ENCODE measurements at places on chromosomes 7 and 10.

GRCh38 chr7:1242256-1242605 is 9.6 kb downstream of the UNCX start:
- no peak for DNase-seq

DNA sequence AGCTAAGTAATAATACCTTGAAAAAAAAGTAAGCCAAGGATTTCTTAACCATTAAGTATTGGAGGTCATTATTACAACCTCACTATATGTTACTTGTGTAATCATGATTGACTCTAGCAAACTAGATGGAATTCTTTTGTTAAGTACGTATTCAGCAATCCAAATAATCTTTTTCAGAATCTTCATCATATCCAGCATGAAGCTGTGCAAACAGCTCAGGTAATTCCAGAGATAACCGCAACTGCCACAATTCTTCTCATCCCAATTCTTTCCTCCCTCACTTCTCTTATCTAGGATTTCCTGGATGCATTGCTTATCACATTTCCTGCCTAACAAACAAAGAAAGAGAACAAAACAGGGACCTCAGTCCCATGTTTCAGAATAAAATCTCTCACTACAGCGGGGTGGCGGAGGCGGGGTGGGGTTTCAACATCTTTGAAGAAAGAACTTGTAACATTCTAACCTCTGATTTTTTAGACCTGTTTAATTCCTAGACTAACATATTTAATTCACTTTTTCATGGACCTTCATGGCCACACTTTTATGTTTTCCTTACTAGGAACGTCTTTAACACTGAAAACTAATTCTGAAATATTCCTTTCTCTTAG is 156.5 kb downstream of the POM121L12 start:
- no peak for DNase-seq

- no peak for DNase-seq
These were observed 129.3 kb upstream of the PHYHIPL start for GRCh38 chr10:59047180-59047579.

- DNase-seq, result no peak
These were observed 22.6 kb downstream of the CYP2C18 start for GRCh38 chr10:94706089-94706488.

DNA sequence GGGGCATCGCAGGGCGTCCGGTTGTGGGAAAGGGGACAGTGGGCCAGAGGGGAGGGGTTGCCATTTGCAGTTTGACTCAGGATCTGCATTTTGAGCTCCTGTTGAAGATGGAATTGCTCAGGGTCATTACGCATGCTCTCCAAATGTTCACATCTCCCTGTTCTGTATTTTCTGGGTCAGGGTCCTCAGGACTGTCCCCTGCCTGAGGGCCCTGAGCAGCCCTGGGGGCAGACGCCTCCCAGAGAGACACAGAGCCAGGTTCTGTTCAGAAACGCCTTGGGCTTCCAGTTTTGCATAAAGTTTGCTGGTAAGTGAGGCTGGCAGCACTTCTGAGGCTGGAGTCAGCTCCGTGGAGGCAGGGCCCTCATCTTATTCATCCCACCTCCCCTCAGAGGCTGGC is 34.1 kb upstream of the NUB1 start:
- no peak for DNase-seq

GRCh38 chr10:71437537-71438092 is 40.9 kb downstream of the CDH23 start:
- no peak for DNase-seq

DNA sequence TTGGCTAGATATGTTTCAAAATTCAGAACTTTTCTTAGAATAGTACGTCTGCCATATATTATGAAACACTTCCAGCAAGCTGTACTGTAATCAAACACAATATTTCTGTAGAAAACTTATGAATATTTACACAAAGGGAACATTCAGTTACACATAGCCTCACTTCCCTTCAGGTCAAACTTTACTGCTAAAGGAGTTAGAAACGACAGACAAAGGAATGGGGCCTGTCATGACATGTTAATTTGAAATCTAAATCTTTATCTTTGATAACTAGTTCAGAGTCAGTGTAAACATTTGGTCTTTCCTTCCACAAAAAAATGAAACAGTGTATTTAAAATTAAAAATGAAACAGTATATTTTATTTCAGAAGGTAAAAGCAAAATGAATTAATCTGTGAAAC is 1.0 kb upstream of the CROT start:
- no peak for DNase-seq

- DNase-seq, result no peak
These were observed 7.3 kb upstream of the TAF3 start for GRCh38 chr10:7811000-7811399.

- peak; percentile 56 for DNase-seq
These were observed 3.8 kb upstream of the IL6 start for GRCh38 chr7:22723181-22723601.

- no peak for DNase-seq
These were observed 276.9 kb downstream of the TNS3 start for GRCh38 chr7:47304727-47305719.

DNA sequence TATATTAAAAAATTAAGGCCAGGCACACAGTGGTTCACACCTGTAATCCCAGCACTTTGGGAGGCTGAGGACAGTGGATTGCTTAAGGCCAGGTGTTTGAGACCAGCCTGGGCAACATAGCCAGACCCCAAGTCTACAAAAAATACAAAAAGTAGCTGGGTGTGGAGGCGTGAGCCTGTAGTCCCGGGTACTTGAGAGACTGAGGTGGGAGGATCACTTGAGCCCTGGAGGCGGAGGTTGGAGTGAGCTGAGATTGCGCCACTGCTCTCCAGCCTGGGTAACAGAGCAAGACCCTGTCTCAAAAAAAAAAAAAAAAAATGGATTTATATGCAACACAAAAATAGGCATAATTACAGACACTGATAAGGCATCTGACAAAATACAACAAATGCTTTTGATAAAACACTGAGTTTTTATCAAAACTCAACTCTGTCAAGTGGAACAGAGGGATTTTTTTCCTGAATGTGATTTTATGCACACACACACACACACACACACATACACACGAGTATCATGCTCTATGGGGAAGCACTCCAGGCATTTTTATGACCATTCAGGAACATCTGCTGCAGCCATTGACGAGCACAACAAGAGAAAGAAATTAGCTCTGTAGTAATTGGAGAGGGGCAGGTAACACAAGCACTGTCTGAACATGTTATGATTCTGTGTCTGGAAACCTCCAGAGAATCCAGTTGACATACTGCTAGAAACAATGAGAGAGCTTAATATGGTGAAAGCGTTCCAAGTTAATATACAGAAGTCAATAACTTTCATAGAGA is 193.1 kb downstream of the WDR37 start:
- DNase-seq, result no peak

DNA sequence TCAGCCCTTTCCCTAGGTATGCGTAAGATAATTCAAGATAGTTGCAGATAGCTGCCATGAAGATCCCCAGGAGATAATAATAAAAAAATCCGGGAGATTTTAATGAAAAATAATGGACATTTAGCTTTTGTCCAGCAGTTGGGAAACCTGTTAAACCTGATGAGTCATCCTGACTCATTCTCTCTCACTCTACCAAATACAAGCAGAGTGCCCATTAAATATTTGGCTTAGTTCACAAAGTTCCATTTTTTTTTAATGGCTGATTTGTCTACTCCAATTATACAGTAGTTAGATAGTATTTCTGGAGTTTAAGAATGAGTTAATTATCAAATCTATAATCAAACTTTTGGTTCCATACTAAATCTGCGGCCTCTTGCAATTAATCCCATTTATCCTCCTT is 2.1 kb upstream of the SHTN1 start:
- no peak for DNase-seq

DNA sequence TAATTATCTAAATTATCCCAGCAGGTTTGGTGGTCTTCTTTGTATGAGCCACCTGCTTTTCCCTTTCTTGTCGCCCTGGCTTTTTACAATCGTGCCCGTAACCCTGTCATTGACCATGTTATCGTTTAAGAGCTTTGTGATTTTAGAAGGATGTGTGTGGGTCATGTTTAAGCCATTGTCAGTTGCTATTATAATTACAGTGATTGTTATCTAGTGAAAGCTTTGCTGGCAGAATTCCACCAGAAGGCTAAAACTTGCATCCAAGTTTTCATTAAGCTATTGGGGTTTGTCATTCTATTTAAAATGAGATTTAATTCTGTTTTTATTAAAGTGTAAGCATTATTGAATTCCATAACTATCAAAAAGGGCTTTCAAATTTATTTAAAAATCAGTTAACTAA is 354.2 kb upstream of the TMEM229A start:
- no peak for DNase-seq

DNA sequence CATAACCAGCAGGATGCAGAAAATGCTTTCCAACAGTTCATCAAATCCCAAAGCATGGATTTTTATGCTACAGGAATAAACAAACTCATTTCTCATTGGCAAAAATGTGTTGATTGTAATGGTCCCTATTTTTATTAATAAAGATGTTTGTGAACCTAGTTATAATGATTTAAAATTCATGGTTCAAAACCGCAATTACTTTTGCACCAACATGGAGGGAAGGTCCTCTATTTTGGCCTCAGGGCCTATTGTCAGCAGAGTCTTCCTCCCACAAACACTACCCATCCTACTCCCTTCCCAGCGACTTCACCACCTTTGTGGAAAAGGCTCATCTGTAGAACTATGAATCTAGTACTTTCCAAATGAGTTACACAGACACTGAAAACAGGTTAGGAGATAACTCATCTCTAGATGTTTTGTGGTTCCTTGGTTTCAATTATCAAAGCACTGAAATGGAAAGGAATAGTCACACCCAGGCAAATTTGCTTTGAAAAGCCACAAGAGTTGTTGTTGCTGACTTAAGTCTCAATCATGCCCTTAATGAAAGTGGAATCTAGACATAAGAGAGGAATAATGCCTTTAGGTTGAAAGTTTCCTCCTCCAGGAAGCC is 59.4 kb upstream of the FRMD4A start:
- DNase-seq, result no peak

DNA sequence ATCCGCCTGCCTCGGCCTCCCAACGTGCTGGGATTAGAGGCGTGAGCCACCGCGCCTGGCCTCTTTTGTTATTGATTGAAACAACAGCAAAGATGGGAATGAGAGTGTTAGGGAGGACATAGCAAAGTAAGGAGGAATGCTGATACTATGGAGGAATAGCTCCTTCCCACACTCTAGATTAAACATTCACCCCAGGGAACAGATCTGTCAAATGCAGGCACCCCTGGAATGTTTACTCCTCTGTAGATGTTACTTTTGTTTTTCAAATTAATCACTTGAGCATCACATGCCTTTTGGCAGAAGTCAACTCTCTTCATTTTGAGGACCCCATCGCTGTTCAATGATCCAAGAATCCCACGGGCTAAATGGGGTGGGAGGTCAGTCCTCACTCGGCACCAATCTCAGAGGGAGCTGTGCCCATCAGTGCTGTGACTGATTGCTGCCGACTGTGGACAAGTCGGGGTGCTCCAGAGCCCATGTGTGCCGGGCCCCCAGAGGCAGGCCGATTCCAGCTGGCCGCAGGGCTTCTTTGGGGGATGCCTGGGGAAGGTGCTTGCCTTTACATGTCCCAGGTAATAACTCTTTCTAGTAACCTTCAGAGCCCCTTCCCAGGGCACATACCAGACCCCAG is 10.2 kb upstream of the COBL start:
- DNase-seq, result no peak

DNA sequence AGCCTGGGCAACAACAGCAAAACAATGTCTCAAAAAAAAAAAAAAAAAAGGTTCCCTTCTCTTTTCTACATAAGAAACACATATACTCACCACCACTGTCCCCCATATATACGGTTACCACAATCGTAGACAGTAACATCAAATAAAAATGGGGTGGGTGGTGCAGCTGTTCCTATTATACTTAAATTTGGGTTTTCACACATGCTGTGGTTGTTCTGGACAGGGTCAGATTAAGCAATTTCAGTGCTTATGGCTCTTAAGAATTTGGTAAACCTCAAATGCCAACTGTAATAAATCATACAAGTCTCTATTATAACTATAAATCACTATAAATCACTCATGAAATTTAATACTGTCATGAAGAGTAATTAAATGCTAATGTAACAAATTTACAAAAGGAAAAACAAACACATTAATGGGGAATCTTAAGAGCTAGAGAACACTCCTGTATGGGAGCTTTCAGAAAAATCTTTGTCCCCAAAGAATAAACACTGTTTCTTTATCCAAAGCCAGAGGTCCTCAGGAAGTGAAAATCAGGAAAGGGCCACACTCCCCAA is 143.6 kb downstream of the GLI3 start:
- no peak for DNase-seq

DNA sequence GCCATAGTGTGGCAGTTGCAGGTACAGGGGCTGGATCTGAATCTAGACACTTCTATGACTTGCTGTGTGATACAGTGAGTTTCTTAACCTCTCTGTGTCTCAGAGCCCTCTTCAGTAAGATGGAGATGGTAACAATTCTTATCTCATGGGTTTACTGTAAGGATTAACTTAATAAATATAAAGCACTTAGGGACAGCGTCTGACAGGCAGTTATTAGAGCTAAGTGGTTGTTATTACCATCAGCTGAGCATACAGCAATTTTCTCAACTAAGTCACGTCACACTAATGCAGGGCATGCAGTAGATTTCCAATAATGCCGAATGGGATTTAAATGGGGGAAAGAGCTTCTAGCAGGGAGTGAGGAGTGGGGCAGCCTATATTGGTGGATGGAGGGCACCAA is 162.6 kb downstream of the SH2D4B start:
- DNase-seq, result no peak

GRCh38 chr7:92598310-92598981 is 8.3 kb upstream of the FAM133B start:
- no peak for DNase-seq

GRCh38 chr10:14736043-14736442 is 38.7 kb downstream of the FAM107B start:
- no peak for DNase-seq

DNA sequence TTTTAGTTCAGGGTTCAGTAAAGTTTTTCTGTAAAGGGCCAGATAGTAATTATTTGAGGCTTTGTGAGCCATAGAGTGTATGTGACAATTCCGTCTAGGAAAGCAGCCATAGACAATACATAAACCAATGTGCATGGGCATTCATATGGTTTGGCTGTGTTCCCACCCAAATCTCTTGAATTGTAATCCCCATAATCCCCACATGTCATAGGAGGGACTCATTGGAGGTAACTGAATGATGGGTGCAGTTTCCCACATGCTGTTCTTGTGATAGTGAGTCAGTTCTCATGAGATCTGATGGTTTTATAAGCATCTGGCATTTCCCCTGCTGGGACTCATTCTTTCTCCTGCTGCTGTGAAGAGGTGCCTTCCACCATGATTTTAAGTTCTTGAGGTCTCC is 29.9 kb downstream of the SEC61G start:
- DNase-seq, result no peak

GRCh38 chr10:58721601-58722281 is 209.1 kb downstream of the BICC1 start:
- DNase-seq, result no peak

GRCh38 chr7:115113776-115114175 is 191.9 kb downstream of the MDFIC start:
- DNase-seq, result no peak
